Esophagus squamous epithelium (tissue), 5 donors: ENCODE measurements at places on chromosomes 13 and 19. TPM values are rescaled to one million over a fixed set of nuclear protein-coding genes. Genes with fewer than 3 reads are reported as not detected.
A peak's percentile ranks its signal among the peaks of the same experiment; 100 is the strongest.

Gene PBX4
- total RNA-seq = 1.8 TPM

Gene PLPP2
- total RNA-seq = 82.5 TPM

Gene ZNF44
- total RNA-seq = 11.6 TPM

Gene PIH1D1
- total RNA-seq = 68.8 TPM

Gene ZNF844
- total RNA-seq = 2.9 TPM

Gene PRR36
- not detected for total RNA-seq

Gene ETV2
- not detected for total RNA-seq

DNA sequence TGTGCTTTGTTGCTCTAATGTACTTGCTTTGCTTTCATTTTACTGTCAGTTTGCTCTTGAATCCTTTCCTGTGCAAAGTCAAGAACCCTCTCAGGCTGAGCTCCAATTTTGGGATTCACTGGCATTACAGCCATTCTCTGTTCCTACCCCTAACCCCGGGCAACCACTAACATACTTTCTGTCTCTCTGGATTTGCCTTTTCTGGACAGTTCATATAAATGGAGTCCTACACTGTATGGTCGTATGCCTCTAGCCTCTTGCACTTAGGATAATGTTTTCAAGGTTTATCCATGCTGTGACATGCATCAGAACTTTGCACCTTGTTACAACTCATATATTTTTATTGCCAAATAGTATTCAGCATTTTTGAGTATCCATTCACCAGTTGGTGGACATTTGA lies 2.7 kb upstream of the TEX30 start:
- no peak for DNase-seq

- no peak for DNase-seq
These were observed 34.8 kb downstream of the NFIC start for GRCh38 chr19:3401004-3401768.

- peak; percentile 81 for DNase-seq
These were observed 4.6 kb downstream of the MIDN start for GRCh38 chr19:1252821-1253513.

DNA sequence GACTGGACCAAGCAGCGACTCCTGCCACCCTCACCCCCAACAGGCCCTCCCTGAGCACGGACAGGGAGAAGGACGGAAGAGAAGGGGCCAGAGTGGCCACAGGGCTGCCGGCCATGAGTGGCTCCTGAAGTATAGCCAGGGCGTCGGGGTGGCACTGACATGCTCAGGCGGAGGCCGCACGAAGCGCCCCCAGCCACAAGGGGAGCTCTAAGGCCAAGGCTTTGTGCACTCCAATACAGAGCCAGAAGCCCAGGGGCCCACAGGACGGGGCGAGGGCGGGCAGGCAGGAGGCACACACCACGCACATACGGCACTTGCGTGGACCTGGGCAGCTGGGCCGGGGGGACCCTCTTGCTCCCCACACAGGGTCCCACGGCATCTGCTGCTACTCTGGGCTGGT lies 52.0 kb downstream of the KLF2 start:
- no peak for DNase-seq

DNA sequence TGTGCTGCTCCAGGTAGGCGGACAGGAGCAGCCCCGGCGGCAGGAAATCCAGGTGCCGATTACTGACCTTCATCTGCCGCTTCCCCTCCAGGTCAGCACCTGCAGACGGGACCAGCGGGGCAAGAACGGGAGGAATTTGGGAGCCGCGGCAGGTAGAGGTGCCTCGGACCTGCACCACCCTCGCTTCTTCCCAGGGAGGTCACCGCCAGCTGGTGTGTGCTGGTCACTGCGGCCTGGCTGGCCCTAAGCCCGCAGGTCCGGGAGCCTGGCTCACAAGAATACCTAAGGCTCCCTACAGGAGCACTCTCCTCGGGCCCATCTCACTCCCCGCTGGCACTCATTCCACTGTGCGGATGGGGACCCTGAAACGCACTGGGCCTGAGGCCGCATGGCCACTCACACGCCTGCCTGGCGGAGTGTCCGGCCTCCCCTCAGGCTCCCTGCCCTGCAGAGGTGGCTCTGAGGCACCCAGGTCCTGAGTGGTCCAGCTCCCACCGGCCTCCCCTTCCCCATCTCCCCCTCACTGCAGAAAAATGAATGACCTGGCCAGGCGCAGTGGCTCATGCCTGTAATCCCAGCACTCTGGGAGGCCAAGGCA lies 4.3 kb downstream of the RNU6-9 start:
- no peak for DNase-seq

- no peak for DNase-seq
These were observed 1325.2 kb upstream of the PRR20A start for GRCh38 chr13:55815458-55816033.

DNA sequence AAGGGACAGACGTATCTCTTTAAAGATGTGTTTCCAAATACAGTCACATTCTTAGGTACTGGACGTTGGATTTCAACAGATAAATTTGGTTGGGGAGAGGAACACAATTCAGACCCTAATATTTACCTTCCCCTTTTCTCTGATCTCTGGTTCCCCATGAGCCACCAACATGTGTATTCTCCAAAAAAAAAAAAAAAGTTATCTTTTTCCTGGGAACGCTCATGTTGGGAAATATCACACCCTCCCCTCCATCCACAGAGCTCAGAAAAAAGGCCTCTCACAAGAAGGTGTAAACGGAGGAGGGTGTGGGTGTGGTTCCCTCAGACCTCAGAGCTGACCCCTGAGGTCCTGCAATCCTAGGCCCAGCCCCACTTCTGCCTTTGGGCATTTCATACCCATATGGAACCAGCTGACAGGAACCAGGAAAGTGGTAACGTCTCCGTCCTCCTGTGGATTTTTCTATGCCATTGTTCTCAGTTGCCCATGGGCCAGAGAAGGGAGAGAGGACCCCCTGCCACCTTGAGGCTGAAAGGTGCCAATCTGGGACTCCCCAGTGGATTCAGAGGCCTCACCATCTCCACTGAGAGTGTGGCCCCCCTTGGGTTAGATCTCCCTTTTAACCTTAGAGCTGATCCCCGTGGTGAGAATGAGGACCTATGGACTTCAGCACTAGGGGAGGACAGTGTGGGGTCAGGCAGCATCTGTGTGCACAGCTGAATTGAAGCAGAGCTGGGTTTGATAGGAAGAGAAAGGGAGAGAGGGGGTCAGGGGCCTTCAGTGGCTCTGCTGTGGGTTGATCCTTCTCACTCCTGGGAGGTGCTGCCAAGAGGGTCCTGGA lies 8.4 kb upstream of the SIGLEC12 start:
- DNase-seq = no peak
